ENCODE measurements at places on chromosomes 1 and 21.
A peak's percentile ranks its signal among the peaks of the same experiment; 100 is the strongest.

DNA sequence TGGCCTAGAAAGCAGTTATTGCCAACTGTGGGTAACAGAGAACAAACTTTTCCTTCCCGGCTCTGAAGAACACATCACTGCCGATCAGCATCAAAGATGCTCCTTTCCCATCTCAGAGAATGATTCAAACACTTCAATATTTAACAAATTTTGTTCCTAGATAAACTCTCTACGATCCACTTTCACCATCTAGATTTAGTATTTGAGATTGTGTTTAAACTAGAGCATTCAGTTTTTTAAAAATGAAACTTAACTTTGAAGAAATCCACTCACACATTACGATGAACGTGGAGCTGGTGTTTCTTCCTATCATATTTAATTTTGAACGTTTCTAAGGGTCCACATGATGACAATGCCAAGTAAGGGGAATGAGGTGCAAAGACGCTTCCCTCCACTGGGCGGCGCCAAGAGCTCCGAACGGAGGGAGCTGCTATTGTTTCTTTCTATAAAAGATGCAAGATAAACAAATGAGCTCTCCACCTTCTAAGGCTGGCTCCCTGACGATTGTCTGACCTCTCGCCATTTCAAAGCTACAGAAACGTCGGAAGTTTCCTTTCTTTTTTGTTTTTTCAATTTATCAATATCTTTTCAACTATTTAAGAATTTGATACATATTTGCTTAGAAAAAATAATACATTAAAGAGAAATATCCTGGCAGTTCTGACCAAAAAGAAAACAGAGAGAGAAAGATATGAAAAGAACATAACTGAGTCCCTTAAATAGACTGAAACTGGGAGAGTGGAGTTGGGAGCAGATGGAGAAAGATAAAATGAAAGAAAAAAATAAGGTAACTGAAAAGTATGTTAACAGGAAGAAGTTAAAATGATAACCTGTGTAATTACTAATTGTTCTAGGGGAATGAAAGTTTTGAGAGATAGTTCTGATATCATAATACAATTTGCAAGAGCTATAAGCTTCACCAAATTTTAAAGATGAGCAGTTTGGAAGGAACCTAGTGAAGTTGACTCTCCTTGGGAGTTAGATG is 4.4 kb upstream of the BARHL2 start:
- peak; percentile 93 for DNase-seq

GRCh38 chr1:15325375-15326085 is 78.5 kb downstream of the FHAD1 start:
- no peak for DNase-seq

- DNase-seq = no peak
Observed at GRCh38 chr1:46343705-46344104, 3.1 kb downstream of the NSUN4 start.

GRCh38 chr1:113199760-113200455 is 126.9 kb downstream of the LRIG2 start:
- no peak for DNase-seq

- peak; percentile 91 for DNase-seq
Observed at GRCh38 chr1:184075055-184076029, 23.8 kb downstream of the TSEN15 start.

- no peak for DNase-seq
Observed at GRCh38 chr1:99849413-99849743, 783 bp upstream of the AGL start.

DNA sequence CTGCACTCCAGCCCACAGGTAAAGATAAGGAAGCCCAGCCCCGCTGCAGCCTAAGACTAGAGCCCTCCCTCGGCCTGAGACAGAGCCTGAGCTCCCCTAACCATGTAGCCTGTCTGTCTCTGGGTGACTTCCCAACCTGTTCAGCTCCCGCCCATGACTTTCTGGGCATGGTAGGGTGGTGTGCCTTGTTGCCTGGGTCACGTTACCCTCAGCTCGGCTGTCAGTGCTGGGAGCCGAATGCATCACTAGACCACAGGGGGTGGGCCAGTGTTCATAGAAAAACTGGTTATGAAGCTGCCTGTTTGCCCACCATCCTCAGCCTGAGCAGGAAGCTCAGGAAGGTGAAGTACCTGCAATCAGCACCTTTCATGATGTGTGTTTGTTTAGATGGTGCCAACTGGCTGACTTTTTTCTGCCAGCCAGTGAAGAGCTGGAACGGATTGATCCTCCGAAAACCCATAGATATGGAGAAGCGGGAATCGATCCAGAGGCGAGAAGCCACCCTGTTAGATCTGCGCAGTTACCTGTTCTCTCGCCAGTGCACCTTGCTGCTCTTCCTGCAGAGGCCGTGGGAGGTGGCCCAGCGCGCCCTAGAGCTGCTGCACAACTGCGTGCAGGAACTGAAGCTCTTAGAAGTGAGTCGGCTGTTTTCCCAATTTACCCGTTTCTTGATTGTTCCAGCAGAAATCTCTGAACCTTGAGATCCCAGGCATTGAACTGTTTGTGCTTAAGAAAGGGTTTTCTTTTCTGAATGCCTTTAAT is 43.9 kb upstream of the PWP2 start:
- no peak for DNase-seq

DNA sequence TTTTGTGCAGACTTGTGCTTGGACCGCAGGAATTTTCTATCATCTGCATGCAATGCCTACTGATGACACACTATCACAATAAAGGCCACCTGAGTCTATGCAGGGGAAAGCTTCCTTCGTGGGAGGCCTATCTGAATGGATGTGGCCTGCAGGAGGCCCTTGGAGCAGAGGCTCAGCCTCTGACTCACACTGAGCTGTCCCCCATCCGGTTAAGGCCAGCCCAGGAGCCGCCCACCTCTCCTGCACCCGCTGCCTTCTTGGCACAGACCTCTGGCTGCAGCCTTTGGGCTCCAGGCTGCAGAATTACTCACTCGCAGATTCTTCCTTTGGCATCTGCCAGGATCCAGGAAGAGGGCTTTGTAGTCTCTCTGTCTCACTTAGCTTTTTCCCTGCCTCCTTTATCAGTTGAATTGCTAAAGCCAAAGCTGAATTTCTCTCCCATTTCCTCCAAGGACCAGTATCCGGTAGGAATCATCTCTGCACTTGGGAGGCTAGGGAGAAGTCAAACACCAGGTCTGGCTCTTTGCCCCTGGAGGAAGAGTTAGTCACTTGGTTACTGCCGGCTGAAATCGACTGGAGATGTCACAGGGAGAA is 65.1 kb upstream of the JUN start:
- DNase-seq = peak; percentile 19

- DNase-seq = peak; percentile 91
Observed at GRCh38 chr1:116574581-116575291, 3.9 kb upstream of the CD58 start.

GRCh38 chr21:44999972-45000636 is 60.3 kb downstream of the SLX9 start:
- DNase-seq = no peak

DNA sequence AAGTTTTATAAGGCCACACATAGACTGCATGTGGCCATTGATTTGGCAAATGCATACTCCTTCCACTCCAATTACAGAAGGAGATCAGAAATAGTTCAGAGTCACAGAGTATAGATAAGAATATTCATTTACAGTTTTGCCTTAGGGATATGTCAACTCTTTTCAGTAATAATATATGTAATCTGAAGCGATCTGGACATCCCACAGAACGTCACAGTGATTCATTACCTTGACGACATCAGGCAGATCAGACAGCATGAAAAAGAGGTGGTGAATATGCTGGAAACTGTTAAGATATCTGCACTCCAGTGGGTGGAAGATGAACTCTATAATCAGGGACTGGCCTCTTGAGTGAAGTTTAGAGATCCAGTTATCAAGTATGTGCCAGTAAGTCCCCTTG is 240.4 kb downstream of the DPYD start:
- no peak for DNase-seq

DNA sequence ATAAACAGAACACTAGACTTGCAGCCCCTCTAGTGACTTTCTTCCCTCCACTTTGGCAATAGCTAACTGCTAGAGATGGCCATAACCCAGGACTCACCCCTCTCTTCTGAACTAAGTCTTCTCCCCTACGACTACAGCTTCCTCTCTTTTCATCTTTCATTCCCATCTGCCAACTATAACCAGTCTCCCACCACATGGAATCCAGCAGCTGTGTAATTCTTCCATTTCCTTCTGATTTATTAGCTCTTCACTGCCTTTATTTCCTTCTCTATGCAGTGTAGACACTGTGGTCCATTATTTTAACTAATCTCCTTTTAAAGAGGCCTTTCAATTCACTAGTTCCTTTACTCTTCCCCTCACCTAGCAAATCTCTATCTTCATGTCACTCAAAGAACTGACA is 13.4 kb upstream of the KCNK1 start:
- DNase-seq = no peak

DNA sequence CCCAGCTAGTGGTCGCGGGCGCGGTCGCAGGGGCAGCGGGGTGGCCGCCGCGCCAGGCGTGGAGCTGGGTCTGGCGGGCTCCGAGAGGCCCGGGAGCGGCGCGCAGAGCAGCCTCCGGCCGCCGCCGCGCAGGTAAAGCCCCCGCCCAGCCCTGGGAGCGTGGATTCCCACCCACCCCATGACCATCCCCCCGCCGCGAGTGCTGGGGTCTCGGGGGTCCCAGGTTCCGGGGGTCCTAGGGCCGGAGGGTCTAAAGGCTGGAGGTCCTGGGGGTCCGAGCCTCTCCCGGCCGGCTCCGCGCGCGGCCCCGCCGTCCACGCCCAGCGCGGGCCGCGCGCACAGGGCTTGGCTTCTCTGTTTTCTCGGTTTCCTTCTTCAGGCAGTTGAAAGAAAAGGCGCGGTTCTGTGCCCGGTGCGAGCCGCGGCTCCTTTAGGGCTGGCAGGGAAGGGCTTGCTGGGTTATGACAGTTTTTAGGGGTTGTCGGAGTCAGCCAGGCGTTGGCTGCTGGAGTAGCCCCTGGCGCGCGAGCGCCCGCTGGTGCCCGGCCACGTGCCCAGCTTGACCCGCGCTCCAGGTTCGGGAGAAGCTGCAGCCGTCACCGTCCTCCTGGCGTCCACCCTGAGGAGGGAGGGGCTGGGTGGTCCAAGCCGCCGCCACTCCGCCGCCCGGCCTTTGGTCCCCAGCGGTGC is 359 bp downstream of the LRRC3 start:
- DNase-seq = peak; percentile 78

DNA sequence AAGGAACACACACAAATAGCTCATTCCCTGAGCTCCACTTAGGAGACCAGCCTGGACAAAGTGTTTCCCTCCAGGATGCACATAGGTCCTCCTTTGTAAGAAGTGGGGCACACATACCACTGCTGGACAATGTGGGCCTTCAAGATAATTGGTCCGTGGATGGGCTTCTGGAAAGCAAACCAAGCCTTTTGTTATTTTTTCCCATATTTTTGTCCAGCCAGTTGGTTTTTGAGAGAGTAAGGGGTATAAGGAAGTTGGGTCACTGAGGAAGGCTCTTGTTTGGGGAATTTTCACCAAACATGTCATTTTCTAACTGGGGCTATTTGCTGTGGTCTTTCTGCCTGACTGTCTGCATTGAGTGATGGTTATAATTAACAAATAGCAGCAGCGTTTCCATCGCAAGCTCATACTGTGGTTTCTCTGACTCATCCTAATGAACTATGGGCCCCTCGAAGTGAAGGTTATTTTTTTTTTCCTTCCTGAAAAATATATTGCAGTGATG is 306.3 kb upstream of the DUSP10 start:
- DNase-seq = peak; percentile 66

GRCh38 chr1:229674042-229674441 is 48.0 kb downstream of the URB2 start:
- DNase-seq = no peak

DNA sequence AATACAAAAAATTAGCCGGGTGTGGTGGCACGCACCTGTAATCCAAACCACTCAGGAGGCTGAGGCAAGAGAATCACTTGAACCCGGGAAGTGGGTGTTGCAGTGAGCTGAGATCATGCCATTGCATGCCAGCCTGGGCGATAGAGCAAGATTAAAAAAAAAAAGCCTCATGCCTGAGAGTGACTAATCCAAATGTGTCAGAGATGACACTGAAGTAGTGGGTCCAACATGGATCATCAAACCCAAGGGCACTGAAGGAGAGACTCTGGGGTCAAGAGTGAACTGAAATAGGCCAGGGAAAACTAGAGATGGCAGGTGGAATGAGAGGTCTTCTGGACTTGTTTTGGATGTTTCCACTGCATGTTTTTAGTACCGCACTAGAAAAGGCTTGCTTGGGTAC is 10.2 kb upstream of the CACHD1 start:
- DNase-seq = no peak

DNA sequence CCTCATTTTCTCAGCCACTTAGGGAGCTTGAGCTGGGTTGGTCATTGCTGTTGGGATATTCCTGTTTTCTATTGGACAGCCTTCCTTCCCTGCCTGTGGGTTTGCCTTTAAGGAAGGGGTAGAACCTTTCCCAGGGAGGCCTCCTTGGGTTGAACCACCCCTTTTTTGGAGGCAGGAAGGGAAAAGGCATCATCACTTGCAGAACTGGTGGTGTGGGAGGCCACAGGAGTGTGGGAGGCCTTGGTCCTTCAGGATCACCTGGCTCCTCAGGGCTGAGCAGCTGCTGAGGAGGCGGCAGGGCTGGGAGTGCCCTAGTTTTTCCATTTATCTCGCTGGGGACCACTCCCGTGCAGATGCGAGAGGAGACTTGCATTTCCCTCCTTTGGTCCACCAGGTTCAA is 667 bp upstream of the CYB561D1 start:
- peak; percentile 37 for DNase-seq
